ENCODE measurements at places on chromosomes 1 and 21.

- no peak for DNase-seq
Observed at GRCh38 chr1:2288816-2289536, 60.9 kb downstream of the SKI start.

- no peak for DNase-seq
Observed at GRCh38 chr1:207027206-207027777, 5.3 kb downstream of the C1orf116 start.

- DNase-seq = no peak
Observed at GRCh38 chr1:90730243-90731022, 13.3 kb upstream of the BARHL2 start.

DNA sequence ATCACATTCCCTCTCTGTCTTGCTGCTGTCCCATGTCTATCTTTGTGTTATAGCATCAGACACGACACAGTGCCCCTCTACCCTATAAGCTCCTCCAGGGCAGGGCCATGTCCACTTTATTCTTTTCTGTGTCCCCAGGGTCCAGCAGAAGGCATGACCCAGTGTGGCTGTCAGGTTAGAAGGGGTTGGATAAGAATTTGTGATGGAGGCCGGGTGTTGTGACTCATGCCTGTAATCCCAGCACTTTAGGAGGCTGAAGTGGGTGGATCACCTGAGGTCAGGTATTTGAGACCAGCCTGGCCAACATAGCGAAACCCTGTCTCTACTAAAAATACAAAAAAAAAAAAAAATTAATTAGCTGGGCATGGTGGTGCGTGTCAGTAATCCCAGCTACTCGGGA lies 26.3 kb upstream of the RNF19B start:
- DNase-seq = no peak

- no peak for DNase-seq
Observed at GRCh38 chr1:198649968-198650338, 11.1 kb downstream of the PTPRC start.

DNA sequence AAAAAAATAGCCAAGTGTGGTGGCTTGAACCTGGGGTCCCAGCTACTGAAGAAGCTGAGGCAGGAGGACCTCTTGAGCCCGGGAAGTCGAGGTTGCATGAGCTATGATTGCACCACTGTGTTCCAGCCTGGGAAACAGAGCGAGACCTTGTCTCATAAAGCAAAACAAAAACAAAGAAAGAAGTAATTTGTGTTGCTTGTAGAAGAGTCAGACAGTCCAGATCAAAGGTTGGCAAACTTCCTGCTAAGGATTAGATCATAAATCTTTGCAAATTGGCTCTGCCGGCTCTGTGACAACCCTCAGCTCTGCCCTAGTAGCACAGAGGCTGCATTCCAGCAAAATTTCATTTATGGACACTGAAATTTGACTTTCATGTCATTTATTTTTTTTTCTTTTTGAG lies 19.0 kb upstream of the MFN2 start:
- DNase-seq = no peak

- peak; percentile 25 for DNase-seq
Observed at GRCh38 chr1:101366513-101367215, 129.8 kb downstream of the S1PR1 start.

GRCh38 chr1:102799496-102799895 lies 308.8 kb downstream of the COL11A1 start:
- DNase-seq = peak; percentile 28

DNA sequence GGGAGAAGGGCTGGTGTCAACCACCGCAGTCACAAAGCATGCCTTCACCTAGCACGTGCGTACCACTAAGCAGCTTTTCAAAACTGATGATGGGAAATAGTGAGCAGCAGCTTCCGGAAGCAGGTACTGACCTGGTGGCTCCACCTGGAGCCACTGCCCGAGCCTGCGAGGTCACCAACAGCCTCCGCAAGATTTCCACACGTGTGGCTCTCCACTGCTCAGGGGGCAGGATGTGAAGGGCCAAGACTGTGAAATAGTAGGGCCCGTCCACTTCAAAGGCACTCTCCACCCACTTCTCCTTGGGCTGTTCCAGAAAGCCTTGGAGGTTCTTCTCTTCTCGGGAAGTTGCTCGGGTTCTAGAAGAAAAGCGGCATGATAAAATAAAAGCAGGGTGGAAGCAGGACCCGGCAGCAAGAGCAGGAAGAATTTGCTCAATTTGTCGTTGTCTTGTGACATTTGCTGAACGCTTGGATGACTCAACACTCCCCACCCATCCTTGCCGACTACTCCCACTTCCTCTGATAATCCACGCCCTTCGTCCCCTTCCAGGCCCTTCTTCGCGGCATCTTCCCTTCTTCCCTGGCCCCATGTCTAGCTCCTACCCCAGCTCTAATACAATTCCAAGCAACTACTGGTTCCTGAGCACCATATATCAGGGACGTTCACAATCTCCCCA lies 124.9 kb upstream of the IFFO2 start:
- peak; percentile 52 for DNase-seq

GRCh38 chr1:113893267-113893666 lies 5.9 kb upstream of the BCL2L15 start:
- no peak for DNase-seq

- no peak for DNase-seq
Observed at GRCh38 chr1:245365095-245366020, 210.6 kb downstream of the KIF26B start.

GRCh38 chr1:231776757-231777062 lies 150.1 kb downstream of the DISC1 start:
- no peak for DNase-seq

DNA sequence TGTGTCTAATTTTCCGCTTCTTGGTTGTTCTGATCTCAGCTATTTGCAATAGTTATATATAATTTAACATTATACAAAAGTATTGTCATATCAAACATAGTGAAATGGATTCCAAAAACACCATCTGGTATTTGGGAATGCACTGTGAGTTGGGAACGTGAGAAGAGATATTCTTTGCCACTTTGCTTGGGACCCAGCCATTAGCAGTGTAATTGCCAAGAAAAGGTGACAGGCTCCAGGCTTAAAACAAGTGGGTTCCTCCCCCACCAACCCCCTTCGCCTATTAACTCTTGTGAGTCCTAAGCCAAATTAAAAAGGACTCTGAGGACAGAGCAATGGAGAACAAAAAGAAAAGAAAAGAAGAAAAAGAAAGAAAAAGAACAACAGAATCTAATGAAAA lies 186.7 kb upstream of the NFIA start:
- DNase-seq = no peak

GRCh38 chr1:231478811-231479210 lies 49.7 kb upstream of the TSNAX start:
- no peak for DNase-seq

- DNase-seq = no peak
Observed at GRCh38 chr1:26782521-26783212, 5.1 kb upstream of the PIGV start.

DNA sequence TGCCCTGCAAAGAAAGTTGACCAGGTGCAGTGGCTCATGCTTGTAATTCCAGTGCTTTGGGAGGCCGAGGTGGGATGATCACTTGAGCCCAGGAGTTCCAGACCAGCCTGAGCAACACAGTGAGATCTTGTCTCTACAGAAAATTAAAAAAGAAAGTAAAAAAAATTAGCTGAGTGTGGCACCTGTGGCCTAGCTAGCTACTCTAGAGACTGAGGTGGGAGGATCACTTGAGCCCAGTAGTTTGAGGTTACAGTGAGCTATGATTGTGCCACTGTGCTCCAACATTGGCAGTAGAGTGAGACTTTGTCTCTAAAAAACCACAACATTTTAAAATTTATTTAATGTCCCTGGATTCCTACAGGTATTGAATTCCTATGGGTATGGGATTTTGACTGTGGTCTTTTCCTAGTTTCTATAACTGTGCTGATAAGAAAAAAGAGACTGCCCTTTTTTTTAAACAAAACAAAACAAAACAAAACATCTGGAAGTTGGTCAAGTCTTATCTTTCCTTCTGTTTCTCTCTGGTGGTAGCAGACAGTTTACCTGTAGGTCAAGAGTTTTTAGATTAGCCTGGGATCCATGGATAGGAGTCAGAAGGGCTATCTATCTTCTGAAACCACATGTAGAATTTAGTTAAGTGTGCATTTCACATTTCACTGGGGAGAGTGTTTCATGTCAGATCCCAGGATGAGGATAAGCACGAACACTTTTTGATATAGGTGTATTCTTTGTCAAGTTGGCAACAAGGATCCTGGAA lies 18.8 kb downstream of the UCK2 start:
- no peak for DNase-seq

DNA sequence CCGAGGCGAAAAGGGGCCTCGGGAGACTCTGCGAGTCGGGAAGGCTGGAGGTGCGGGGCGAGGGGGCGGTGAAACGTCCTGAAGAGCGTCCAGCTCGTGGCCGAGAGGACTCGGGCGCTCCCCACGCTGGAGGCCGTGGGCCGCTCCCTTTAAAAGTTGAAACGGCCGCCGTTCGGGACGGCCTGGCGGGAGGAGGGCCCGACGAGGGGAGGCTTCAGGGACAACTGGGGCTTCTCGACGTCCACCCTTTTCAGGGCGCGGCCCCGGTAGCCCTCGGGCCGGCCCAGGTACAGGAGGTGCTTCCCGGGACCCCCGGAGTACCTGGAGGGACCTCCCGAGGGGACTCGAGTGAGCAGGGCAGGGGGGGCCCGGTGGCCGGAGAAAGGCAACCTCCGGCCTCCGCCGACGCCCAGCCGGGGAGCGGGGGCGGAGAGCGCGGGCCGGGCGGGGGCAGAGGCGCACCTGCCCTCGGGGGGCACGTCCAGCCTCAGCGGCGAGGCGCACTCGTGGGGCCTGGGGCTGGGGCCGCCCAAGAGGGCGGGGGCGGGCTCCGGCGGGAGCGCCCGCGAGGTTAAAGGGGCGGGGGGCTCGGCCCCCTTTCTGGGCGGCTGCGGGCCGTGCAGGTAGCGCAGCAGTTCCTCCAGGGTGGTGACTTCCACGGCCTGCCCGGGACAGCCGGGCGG lies 14.0 kb downstream of the SEMA6C start:
- no peak for DNase-seq

DNA sequence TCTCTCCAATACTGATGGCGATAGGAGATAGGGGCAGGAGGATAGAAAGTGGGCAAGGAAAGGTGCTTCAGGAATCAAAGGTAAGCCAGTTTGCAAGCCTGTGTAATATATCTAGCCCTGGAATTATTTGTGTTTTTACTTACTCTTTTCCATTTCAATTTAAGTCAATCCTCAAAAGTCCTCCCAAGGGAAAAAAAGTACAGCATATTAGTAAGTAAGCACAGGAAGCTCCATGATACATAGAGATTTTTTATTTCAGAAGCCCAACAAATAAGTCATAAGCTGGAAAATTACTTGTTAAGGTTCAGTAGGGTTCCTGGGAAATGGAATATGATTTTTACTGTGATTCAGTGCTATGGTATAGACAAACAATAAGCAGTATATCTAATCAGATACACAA lies 337.7 kb upstream of the DUSP10 start:
- no peak for DNase-seq

GRCh38 chr1:27607239-27607804 lies 3.4 kb upstream of the AHDC1 start:
- no peak for DNase-seq

GRCh38 chr1:19861842-19862530 lies 20.2 kb upstream of the OTUD3 start:
- no peak for DNase-seq

GRCh38 chr1:204045430-204045829 lies 27.5 kb upstream of the SOX13 start:
- no peak for DNase-seq

GRCh38 chr1:66288048-66288447 lies 245.9 kb upstream of the SGIP1 start:
- no peak for DNase-seq

GRCh38 chr1:222948079-222948478 lies 133.2 kb downstream of the DISP1 start:
- no peak for DNase-seq

DNA sequence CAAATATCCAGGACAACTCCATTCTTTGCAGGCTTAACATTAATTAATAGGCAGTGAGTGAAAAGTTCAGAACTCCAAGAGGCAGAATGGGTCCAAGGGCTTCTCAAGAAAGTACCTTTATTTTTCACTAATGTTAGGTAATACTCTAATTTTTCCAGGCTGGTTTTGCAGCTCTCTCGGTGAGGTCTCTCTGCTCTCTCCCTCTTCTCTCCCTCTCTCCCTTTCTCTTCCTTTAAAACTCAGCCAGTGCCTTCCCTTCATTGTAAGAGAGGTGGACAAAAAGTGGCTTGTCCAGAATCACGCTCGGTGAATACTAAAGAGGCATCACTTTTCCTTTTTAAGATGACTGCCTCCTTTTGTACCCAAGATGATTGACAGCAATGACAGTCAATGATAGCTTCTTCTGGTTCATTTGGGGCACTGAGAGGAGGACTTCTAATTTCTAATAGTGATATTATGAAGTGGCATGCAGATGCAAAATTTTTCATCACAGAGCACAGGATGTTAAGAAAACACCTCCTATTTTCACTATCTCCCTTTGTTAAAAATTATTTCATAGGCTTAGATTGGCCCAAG lies 1.3 kb upstream of the CHI3L1 start:
- no peak for DNase-seq

DNA sequence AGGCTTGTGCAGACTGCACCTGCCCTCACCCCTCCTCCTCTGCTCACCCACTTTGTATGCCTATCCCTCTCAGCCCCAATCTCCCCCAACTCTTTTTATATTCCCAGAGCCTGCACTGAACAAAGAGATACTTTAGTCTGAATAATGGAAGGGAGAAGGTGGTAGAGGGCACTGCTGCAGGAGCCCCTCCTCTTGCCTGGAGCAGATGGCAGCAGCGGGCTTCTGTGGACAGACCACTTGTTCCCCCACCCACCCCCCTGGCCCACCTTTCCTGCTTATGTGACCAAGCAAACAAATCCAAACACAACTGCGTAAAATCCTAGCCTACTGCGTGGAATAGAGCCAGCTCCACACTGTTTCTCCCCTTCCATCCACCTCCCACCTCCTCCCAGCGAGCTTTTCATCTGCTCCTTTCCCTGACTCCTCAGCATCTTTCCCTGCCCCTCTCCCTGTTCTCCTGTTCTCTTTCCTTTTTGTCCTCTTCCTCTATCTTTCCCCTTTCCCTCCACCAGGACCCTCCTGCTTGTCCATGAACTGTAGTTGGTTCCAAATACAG lies 27.5 kb downstream of the RGS8 start:
- no peak for DNase-seq

GRCh38 chr1:89810302-89810701 lies 10.5 kb upstream of the LRRC8D start:
- no peak for DNase-seq

- DNase-seq = peak; percentile 52
Observed at GRCh38 chr1:65791801-65792668, 660 bp upstream of the PDE4B start.

GRCh38 chr1:184753117-184753516 lies 1.5 kb downstream of the EDEM3 start:
- DNase-seq = no peak

- DNase-seq = no peak
Observed at GRCh38 chr1:187931776-187932175, 1103.0 kb downstream of the PLA2G4A start.

GRCh38 chr1:181128592-181129497 lies 40.3 kb downstream of the IER5 start:
- DNase-seq = no peak

DNA sequence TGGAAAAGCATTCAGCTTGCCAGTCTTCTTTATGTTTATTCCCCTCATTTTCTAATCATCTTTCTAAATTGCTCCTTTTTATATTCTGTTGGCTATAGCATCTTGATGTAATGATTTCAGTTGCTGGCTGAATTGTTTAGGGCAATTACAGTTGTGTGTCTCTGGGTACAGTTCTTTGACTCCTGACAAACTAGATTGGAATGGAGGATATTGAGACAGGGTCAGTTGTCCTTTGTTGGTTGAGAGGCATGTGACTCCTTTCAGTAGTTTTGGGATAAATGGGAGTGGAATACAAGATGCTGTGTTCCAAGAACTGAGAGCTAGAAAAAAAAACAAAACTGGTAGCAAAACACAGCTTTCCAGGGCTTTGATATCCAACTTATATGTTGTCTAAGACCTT lies 1.5 kb downstream of the CENPF start:
- DNase-seq = peak; percentile 26

GRCh38 chr1:4768553-4768952 lies 114.1 kb downstream of the AJAP1 start:
- DNase-seq = no peak
